ENCODE measurements at places on chromosomes 1 and 21.

- DNase-seq: no peak
Observed at GRCh38 chr1:243970077-243970476, 81.0 kb upstream of the ZBTB18 start.

GRCh38 chr1:224331824-224332223 lies 1.9 kb upstream of the NVL start:
- DNase-seq: no peak

GRCh38 chr21:29056005-29056404 lies 17.4 kb downstream of the CCT8 start:
- no peak for DNase-seq

GRCh38 chr1:200367841-200368534 lies 41.8 kb downstream of the ZNF281 start:
- no peak for DNase-seq

DNA sequence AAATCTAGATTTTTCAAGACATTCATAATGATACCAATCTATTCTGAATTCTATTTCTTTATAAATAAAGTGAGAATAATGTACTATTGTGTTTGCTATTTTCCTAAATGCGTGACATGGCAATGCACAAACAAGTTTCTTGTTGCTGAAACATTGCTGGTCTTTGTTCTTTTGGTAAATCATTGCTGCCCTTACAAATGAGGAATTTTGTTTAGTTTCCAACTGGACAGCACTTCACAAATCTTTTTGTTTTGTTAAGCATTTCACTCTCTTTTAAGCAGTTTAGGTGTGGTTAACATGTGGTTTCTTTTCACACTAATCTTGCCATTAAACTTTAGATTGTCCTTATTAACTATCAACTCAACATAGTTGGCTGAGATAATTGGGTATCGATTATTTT lies 94.6 kb downstream of the LRRC7 start:
- DNase-seq: no peak

DNA sequence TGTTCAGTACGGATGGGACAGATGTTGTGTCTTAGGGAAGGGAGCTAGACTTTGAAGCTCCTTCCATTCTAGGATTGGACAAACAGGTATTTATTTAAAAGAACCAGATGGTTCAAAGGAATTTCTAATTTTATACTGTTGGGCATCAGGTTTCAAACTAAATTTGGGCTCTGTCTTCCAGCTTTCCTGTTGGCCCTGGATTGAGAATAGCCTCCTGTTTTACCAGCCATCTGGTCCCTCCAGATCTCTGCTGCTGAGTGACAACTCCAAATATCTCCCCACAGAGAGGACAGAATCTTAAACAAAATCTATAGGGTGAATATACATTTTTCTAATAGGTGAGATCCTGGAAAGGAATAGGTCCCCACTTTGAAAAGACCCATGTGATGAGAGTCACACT lies 52.5 kb upstream of the CNIH3 start:
- DNase-seq: no peak

- DNase-seq: no peak
Observed at GRCh38 chr1:166165661-166166328, 1.0 kb downstream of the FAM78B start.

DNA sequence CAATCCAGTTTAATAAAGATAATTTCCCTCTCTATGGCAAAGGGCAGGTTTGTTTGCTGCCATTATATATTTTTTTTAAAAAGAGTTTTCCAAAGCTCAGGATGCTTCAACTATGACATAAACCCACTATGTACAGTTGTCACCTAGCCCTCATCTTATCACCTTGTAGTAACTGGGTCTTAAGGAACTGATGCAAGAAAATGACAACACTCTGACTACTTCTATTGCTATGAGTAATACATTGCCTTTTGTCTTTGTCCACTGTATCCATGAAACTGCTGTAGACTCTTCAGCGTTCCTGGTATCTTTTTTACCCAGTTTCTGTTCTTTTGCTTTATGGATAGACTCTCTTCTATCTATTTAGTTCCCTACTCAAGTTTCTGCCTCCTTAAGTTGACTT lies 586.5 kb downstream of the NEGR1 start:
- no peak for DNase-seq

- DNase-seq: no peak
Observed at GRCh38 chr1:172657586-172657985, 1.3 kb upstream of the FASLG start.

DNA sequence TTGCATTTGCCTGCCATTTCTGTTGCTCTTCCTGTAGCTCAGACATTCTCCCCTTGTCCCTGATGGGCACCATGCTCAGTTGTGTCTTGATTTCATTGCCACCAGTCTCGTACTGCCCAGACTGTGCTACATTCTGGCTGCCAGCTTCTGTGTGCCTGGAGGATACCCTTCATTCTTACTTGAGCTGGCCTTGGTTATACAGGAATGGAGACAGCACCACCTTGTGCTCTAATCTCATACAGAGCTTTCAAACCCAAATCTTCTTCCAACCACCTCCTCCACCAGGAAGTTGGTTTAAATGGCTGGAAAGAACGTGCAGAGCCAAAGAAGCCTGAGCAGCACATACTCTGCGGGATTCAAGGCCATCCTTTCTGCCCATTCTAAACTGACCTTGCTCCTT lies 165.3 kb downstream of the SLC35F3 start:
- DNase-seq: no peak

DNA sequence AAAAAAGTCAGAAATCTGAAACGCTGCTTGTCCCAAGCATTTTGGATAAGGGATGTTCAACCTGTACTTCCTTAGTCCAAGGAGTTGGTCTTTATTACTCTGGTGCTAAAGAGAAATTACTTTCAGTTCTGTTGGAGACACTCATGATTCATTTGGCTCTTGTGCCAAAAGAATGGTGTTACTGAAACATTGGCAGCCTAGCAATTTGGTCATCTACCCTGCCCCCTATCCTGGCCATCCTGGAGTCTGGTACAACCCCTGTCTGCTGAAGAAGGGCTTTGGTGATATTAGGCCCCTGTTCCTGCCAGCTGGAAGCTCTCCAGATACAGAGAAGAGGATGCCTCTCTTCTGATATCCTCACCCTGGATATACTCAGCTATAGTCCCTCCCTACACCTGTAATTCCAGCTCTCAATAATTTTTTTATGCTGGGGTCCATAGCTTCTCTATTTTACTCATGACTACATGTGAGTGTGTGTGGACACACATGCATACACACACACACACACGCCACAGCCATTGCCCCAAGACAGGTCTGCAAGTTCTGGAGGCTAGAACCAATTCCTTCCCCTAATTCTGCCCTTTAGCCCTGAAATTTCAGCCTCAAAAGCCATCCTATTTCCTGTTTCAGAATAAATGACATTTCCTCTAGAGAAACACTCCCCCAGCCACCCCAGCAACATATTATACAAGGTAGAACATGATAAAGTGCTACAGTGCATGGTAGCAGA lies 40.0 kb downstream of the LHX8 start:
- DNase-seq: no peak

DNA sequence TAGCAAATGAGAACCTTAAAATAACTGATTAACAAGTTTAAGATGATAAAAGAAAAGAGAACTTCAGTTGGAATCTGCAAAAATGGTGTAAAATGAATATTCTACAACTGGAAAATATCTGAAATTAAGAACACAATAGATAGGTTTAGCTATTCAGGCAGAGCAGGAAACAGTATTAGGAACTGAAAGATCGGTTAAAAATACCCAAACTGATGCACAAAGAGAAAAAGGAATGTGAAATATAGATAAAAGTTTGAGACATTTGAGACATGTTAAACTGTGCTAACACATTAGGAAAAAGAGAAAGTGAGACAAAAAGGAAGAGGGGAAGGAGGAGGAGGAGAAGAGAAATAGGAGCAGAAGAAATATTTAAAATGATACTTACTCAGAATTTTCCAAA lies 12.1 kb downstream of the CD55 start:
- no peak for DNase-seq

All from left forelimb (tissue), 1 donor.